ENCODE measurements at places on chromosomes 1 and 21.
A peak's percentile ranks its signal among the peaks of the same experiment; 100 is the strongest.

GRCh38 chr1:178323067-178323466, 173.7 kb downstream of the CLEC20A start:
- no peak for DNase-seq

GRCh38 chr1:30957560-30958222, 49.1 kb upstream of the SDC3 start:
- DNase-seq = no peak

DNA sequence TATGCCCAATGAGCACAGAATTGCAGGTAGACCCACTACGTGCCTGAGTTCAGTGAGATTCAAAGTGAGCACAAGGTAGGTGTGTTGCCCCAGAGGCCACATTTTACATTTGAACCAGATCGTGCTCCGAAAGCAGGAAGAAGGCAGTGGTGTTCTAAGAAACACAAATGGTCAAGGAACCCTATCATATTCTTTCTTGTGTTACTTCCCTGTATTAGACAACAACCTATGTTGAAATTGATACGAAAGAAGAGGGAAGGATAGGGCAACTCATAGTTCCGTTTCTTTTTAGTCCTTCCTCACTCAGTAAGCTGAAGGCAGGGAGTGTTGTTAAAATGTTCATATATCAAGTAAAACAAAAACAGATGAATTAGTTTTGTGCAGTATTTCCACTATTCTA, 33.9 kb downstream of the OLFML2B start:
- DNase-seq = no peak

- no peak for DNase-seq
These were observed 40.7 kb downstream of the RPS6KA1 start for GRCh38 chr1:26570287-26570686.

DNA sequence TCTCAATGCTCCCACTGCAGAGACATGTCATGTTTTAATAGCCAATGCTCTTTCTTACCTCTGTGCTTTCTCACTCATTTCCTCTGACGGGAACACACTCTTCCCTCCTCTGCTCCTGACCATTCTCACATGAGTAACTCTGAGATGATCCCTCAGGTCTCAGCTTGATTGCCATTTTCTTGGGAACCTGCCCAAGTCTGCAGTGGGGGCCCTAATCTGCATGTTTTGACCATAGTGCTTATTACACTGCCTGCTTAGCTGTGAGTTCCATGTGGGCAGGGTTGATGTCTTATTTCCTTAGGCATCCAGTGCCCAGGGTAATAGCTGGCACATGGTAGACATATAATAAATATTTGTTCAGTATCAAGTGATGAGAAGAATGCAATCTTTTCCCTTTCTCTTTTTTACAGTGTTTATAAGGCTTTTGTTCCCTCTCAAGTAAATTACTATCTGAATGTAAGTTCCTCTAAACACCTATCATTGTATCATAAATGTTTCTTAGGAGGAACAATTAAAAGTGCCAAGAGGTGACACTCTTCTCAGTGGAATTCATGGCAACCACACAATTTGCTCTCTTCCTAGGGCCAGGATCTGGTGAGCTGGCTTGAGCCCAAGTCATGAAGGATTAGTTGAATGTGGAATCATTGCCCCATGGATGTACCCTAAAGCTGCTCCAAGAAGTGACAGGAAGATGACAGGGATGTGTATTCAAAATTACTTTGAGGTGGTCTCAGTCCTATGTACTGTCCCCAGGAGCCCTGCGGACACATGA, 485.4 kb upstream of the USP24 start:
- DNase-seq = no peak

DNA sequence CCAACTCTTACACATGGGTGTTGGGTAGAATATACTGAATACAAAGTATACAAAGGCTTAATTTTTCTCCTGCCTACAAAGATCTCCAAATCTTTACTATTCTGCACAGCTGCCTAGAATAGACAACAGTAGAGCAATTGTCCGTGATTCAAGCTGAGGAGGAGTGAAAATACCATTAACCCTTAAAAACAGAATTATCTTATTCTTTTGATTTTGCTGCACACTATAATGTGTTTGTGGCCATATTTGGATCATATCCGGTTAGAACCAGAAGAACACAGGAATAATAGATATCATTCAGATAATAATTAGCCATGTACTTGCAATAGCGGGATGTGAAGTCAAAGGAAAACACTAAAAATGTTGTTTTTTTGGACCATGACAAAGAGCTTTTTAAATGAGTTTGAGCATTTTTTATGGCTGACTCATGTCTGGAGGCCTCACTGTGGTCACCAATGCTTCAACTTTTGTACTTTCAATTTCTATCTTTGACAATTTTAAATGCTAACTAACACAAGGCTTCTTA, 197.6 kb upstream of the FOXD3 start:
- no peak for DNase-seq

DNA sequence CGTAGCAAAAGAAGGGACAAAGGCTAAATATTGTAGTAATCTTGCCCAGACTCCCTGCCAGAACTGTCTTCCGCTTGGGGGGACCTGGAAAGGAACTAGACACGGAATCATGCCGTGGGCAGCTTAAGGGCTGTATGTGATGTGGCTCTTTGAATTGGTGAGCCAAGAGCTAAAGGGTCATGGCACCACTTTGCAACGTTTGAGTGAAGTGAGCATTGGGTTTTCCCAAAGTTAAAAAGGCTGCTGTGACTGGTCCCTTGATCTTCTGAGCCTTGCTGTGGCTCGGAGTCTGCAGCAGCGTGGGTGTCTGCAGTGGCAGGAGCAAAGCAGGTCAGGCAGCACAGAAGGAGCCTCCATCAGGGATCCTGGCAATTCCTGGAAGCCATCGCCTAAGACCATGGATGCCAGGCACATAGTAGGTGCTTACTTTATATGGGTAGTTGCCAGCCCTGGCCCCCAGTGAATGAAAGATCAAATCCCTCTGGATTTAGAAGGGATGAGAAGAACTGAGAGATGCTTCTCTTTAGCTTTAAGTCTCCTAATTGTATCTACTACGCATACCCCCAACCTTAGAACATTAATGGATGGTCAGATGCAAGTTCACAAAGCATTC, 1.8 kb downstream of the SMYD2 start:
- no peak for DNase-seq

- no peak for DNase-seq
These were observed 3.3 kb downstream of the LAX1 start for GRCh38 chr1:203768256-203768655.

- no peak for DNase-seq
These were observed 2.3 kb downstream of the MTMR11 start for GRCh38 chr1:149934356-149934755.

DNA sequence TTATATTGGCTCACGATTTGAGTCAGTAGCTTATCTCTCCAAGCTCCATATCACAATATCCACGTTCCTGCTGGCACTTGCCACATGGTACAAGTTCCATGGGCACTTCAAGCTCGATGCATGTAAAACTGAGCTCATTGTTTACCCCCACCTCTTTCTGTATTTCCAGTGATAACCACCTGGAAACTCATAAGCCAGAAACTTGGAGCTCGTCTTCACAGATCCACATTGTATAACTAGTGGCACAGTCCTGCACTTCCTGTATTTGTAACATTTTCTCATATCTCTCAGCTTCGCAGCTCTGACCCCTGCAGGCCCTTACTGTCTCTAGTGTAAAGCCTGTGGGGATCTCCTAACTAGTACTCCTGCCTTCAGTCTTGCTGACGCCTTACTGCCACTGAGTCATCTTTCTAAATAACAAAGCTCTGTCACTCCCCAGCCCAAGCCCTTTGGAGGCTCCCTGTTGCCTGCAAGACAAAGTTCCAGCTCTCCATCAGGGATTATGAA, 6.5 kb upstream of the C2CD4D start:
- peak; percentile 24 for DNase-seq

DNA sequence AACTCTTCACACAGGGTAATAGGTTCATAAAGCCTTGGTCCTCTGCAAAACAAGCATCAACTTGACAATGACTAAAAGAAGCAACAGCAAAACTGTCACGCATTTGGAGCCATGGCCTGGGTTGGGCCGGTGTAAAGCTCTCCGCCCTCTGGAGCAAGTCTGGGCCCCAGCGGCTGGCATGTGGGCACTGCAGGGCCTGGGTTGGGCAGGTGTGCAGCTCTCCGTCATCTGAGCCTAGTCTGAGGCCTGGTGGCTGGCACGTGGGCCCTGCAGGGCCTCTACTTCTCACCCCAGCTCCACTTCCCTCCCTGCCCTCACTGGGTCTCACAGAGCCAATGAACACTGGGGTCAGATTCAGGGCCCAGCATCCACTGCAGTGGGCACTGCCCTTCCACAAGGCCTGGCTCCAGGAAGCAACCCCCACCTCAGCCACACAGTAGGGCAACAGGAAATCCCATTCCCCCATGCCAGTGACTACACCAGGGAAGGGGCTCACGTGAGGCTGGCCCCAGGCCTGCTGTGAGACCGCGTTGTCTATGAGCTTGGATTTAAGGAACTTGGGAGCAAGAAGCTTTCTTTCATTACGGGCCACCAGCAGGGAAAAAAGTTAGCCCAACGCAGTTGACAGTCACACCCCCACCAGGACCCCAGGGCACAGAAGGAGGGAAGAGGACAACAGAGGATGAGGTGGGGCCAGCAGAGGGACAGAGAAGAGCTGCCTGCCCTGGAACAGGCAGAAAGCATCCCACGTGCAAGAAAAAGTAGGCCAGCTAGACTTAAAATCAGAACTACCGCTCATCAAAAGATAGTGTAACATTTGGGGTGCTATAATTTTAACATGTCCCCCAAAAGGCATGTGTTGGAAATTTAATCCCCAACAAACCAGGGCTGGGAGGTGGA, 52.7 kb downstream of the NPHP4 start:
- no peak for DNase-seq

GRCh38 chr1:212062832-212063438, 27.4 kb downstream of the DTL start:
- DNase-seq = peak; percentile 22

- DNase-seq = no peak
These were observed 38.3 kb downstream of the ABCG1 start for GRCh38 chr21:42257091-42257765.

- DNase-seq = no peak
These were observed 273.2 kb downstream of the NPHP4 start for GRCh38 chr1:5718831-5719632.

DNA sequence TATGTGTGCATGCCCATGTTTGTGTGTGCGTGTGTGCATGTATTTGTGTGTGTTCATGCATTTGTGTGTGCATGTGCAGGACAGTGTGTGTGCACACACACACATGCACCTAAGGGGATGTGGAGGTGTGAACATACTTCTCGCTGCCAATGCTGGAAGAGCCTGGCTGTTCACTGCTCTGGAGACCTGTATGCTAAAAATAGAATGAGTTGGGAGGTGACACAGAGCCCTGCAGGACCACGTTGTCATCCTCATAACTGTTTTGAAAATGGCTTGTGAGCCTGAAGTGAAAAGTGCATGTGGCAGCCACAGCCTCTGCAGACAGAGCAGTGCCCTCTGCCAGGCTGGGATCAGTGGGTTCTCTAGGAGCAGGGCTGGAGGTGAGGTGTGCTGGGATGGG, 95.8 kb downstream of the AJAP1 start:
- no peak for DNase-seq

DNA sequence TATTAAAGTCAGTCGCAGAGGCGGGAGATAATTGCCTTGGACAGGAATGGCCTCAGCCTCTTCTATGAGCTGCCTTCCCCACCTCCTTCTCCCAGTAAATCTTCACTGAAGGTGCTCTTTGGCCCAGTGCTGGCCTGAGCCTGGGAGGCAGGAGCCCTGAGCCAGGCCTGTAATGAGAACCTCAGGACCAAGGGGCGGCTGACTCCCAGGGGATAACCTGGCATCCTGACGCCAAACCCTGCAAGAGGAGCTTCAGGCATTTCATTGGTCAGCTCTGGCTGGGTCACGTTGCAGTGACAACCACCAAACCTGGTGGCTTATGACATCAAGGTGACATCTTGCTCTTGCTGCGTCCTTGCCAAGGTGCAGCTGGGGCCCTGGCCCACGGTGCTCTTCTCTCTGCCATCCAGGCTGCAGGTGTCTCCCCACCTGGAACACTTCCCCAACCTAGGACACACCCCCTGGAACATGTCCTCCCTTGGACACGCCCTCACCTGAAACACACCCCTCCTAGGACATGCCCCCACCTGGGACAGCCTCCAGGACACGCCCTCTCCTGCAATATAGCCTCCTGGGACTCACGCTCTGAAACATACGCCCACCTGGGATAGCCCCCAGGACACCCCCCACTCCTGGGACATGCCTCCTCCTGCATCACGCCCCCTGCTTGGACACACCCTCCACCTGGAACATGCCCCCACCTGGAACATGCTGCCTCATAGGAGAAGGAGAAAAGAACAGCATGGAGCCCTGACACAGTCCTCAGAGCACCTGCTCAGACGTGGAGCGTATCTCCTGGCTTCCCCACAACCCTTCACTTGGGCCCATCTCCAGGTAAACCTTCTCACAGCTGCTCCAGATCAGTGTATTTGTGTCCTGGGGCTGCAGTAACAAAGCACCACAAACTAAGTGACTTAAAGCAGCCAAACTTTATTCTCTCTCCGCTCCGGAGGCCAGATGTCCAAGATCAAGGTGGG, 333.6 kb downstream of the NPHP4 start:
- peak; percentile 18 for DNase-seq

- DNase-seq = no peak
These were observed 368.3 kb downstream of the PCP4 start for GRCh38 chr21:40235528-40235927.

DNA sequence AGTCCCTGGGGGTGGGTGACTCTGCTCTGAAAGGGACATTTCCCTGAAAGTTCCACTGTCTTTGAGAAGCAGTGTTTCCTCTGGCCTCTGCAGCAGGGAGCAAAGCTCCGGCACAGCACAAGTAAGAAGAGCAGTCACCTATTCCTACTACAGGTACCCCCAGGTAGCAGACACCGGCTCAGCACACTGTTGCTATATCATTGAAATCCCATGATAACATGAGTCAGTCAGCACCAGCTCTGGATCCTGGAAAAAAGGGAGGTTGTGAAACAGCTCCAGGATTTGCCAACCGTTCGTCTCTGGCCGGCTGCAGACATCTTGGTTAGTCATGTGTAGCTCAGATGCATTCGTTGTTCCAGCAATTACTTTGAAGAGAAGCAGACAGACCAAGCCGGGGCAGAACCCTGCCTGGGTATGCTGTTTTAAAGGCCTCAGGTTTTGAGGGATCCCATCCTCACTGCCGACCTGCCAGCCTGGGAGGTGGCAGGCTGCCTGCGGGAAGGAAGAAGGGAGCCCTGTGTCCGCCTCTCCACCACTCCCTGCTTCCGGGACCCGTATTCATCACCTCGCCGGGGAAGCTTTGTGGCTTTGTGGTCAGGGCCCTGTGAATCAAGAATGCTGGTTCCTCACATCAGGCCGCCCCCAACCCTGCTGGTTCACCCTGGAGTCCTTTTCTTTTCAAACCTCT, 139.2 kb downstream of the CLIC6 start:
- DNase-seq = peak; percentile 82

- DNase-seq = no peak
These were observed 15.1 kb upstream of the CD58 start for GRCh38 chr1:116585886-116586285.

DNA sequence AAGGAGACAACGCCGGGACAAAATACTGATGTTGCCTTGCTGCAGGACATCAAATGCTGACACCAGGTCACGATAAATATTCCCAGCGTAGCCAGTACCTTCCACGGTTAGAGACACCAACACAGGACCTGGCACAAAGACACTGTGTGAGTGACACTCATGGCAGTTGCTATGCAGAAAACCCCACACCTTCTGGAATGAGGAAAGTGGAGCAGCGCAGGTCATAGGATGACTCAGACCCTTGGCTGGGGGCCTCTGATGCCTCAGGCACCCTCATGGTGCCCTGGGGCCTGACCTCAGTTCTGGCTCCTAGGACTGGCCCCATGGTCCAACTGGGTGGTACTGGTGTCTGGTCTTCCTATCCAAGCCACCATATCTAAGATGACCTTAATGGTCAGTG, 7.0 kb downstream of the DCST2 start:
- DNase-seq = no peak

GRCh38 chr1:97780884-97781283, 139.9 kb downstream of the DPYD start:
- DNase-seq = no peak
